Renal pelvis (tissue), 12 donors: ENCODE measurements at places on chromosomes 5 and 9.

DNA sequence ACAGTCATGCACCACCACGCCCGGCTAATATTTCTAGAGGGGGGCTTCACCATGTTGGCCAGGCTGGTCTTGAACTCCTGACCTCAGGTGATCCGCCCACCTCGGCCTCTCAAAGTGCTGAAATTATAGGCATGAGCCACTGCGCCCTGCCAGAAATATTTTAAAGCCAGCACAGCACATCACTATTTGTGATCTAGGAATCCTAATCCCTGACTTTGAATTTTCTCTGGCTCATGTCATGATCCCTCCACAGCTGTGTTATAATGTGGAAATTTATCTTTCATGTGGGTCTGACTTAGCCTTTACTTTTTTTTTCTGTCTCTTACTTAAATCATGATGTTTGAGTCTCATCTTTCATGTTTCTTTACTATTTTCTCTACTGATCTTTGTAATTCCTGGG lies 18.7 kb upstream of the ITGA1 start:
- no peak for DNase-seq

DNA sequence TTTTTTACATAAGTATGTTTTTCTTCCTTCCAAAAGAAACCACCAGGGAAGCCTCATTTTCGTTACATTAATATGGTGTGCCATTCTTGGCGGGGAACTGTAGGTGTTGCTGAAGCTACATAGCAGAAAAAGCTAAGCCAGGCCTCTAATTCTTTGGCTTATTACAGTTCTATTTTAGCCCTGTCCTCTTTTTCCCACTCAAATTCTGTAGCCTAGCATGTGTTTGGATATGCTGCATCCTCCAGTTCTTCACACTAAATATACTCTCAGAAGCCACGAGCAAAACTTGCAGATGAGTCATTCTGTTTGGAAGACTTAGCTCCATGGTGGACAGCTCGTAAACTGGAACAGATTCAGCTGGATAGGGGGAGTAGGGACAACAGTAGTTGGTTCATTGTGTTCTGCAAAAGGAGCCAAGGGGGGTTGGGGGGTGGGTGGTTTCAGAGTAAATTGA lies 369.4 kb downstream of the TMEM161B start:
- peak; percentile 76 for DNase-seq

- no peak for DNase-seq
These were observed 34.7 kb upstream of the PLIN2 start for GRCh38 chr9:19162026-19162366.

- DNase-seq: no peak
These were observed 212.3 kb downstream of the TRIM36 start for GRCh38 chr5:114957384-114957783.

DNA sequence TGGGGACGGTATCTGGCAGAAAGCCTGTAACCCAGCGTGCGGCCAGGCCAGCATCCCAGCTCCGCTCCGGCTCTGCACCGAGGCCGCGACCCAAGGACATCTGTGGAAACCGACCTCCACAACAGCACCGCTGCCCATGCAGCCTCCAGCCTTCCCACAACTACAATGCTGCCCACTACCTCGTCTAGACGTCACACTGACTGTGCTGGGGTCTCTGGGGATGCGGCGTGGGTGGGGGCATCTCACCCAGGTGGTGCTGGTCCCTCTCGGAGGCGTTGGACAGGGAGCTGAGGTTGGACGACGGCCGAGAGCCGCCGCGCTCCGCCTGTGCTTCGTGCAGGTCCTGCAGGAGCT lies 14.4 kb upstream of the ZDHHC11 start:
- no peak for DNase-seq

DNA sequence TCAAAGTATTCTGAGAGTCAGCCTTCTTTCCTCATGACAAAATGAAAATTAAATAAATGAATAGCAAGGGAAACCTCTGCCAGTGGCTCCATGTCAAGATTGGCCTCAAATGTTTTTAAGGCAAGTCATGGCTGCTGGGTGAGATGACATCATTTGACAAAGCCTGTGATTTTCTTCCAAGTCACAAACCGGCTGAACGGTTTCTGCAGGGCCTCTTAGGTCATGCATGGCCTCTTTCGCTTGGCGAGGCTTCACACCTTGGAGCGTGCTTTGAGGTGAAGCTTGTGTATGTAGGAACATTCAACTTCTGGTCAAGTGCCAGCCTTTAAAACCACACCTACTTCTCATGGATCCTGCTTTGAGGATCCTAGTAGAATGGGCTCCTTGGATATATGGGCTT lies 161.0 kb upstream of the ZNF618 start:
- DNase-seq: no peak

DNA sequence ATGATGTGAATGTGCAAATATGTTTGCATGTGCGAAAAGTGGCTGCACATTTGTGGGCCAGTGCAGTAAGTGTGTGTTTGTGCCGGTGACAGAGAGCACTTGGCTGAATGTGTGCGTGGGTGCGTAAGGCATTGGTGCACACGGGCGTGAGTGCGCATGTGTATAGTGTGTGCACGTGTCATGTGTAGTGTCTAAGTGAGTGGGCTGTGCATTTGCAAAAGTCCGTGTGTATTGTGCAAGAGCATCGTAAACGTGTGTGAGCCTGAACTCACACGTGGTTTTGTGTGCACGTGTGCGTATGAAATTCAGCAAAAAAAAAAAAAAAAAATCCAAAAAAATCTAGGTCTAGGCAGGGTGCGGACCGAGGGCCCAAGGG lies 6.5 kb upstream of the EBF1 start:
- no peak for DNase-seq

GRCh38 chr5:16871746-16872339 lies 64.2 kb downstream of the MYO10 start:
- no peak for DNase-seq

DNA sequence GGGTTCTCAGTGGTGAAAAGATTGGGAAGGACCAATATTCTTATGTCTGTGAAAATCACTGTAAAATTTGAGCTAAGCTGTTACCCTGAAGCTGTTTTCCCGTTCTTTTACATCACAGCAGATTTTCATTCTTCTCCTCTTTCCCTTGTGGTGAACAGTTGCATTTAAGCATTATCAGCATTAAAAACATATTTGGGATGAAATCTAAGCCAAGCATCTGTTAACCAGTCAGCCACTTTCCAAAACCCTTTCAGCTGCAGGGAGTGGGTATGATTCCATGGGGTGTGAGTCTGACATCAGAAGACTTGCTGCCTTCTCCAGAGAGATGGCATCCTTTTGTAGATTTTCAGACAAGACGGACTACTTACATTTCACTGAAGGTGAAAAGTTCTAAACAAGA lies 97.2 kb downstream of the TRIO start:
- DNase-seq: no peak

DNA sequence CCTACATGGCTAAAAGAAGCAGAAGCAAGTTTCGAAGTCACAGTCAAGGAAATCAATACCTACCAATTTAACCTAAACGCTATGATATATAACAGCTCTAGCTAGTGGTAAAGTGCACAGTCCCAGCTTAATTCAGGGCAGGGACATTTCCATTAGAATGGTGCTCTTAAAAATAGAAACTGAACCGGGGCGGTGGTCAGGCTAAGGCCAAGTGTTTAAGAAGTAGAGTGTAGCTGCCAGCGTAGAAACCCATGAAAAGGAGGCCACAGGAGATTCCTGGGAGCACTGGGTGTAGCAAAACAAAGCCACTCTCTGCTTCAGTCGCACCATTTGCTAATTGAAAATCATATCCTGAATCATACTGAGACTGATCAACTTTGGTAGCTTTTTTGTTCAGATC lies 28.8 kb downstream of the PPIC start:
- DNase-seq: no peak

DNA sequence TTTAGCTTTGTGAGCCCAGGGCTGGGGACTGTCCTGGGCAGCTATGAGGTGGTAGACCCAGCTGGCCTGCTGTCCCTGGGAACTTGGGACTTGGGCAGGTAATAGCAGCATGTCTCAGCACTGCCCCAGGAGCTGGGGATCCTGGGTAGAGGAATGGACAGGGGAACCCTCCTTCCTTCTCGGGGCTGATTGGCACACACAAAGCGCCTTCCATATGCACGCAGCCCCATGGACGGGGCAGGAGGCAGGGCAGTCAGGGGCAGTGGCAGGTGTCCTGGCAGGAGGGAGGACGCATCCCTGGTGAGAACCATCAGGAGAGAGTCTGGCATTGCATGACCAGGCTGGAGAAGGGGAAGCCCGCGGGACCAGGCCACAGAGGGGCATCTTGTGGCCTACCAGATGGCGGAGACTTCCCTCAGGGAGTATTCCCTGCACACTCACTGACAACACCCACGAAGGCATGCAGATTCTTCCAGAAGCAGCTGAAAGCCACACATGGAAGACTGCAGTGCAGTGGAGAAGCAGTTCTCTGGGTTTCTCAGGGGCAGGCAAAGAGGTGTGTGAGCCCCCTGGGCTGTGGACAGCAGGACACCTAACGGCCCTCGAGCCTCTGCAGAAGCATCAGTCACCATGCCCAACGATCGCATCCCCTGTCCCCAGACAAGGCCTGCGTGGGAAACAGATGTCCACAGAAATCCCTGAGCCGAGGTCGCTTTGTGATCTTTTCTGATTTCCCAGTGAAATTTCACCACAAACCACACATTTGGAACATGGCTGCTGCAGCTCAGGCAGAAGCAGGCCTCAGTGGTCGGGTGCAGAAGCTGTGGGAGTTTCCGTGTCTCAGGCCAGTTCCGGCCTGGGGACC lies 7.0 kb upstream of the NKD2 start:
- DNase-seq: no peak

DNA sequence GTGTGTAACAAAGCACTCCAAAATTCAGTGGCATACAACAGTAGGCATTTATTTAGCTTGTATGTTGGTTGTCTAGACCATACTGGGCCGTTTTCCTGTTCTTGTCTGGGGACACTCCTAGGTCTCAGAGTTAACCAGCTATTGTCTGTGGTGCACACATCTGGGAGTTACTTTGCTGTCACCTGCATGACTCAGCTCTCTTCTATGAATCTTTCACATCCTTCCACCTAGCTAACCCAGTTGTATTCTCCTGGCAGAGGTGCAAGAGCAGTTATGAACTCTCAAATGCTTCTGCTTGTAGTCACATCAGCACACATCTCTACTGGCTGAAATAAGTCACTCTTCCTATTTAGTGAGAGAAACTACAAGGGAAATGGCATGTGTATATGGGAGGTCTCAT lies 138.1 kb downstream of the BAAT start:
- DNase-seq: no peak

GRCh38 chr5:83270311-83270710 lies 193.0 kb downstream of the XRCC4 start:
- DNase-seq: no peak

DNA sequence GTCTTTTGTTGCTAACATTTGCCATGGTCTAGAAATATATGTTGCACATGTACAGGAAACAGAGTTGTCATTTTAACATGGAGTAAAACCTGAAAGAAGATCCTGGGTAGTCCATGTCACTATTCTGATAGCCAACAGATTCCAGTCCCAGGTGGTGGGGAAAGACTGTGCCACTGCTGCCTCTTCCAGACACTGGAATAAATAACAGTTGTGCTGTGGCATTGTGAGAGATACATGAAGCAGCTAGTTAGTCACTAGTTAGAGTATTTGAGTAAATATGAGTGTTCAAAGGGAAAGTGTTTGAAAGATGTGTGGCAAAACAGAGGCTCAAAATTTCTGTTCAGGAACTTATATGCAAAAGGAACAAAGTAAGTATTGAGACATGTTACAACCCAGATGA lies 1408.3 kb downstream of the EFNA5 start:
- no peak for DNase-seq

GRCh38 chr9:76502746-76503145 lies 43.8 kb downstream of the GCNT1 start:
- DNase-seq: no peak

- DNase-seq: no peak
These were observed 12.2 kb upstream of the ERAP2 start for GRCh38 chr5:96863949-96864584.

DNA sequence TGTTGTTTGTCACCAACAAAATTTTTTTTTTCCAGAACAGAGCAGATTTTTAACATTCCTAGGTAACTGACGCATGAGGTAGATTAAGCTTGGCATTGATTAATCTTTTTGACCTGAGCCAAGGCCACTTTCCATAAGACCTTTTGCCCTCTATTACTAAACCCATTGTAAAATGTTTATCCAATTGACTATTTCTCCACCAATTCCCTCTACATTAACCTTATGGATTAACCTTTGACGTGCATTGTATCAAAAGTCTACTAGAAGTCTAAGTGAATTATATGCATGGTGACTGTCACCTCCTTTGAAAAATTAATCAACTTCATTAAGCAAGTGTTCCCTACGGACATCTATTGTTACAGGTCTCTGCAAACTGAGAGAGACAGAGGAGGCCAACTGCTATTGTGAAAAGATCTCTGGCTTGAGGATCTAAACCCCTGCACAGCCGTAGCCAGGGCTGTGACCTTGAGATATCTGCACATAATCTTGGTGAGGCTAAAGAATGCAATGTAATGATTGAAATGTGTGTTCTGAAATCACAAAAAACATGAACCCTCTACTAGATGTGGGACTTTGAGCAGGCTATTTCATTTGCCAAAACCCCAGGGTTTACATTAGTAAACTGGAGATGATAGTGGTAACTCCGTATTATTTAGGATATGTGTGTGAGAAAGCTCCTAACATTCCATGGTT lies 632.2 kb downstream of the TLR4 start:
- no peak for DNase-seq
